GM04503 (cell line): ENCODE measurements at places on chromosomes 16 and 17.

GRCh38 chr16:78122774-78123315 is 23.4 kb downstream of the WWOX start:
- peak; percentile 20 for DNase-seq

DNA sequence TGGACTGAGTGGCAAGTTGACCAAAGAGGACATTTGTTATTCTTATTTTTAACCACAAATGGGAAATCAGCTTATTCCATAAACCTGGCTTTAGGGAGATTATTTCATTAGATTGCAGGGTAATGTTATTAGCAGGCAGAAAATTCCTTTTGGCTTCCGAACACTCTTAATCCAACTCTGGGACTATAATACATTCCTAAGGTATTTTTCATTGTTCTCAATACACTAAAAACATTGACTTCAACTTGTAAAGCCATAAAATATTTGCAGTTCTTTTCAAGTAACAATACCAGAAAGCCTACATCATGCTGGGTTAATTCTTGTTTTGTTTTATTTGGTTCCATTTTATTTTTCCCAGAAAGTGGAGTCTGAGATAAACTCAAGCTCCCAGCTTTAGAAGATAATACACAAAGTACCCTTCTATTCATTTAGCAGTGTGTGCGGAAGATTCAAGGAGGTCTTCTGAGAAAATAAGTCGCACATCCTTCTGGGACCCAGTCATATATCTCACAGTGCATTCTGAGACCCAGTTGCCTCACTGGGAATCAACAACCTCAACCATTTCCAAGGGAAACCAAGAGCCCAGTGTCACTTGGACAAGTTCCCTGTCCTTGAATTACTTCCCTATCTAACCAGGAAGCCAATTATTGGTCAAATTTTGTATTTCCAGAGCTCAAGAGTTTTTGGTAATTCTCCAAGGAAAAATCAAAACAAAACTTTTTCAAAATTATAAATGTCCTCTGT is 389.6 kb upstream of the DYNLRB2 start:
- DNase-seq: peak; percentile 69

- DNase-seq: no peak
Observed at GRCh38 chr17:74790161-74791058, 14.3 kb upstream of the NAT9 start.

DNA sequence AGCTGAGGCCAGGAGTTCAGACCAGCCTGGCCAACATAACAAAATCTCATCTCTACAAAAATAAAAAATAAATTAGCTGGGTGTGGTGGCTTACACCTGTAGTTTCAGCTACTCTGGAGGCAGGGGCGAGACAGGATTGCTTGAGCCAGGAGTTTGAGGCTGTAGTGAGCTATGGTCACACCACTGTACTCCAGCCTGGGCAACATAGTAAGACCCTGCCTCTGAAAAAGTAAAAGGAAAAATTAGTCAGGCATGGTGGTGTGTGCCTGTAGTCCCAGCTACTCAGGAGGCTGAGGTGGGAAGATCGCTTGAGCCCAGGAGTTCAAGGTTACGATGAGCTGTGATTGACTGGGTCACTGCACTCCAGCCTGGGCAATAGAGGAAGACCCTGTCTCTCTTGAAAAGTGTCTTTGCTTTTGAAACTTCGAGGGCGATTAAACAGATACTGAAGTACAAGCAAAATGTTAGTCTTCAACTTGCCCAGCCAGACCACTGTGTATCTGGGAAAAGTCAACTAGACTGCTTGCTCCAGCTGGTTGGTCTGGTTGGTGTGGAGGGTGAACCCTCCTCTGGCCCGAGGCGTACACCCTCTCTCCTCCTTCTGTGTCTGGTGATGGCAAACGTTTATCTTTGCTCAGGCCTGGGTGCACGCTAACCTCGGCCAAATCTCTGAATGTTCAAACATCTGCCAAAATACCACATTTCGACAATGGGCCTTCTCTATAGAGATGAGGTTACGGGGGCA is 174.9 kb downstream of the RAB11FIP4 start:
- no peak for DNase-seq

DNA sequence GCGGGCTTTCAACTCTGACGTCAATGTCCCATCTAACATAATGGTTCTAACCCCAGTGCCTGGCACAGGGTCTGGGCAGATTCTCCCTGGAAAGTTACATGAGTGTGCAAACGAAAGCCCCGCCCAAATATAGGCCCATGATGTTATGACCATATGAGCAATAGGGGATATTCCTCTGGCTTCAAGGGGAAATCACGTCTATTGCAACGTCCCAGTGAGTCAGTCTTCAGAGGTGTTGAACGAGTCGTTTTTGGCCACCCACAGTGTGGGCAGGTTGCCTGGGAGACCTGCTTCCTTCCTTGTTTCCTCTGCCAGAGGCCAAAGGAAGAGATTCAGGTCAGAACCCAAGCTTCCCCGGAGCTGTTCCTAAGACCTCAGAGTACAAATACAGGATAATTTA is 30.3 kb downstream of the PIK3R5 start:
- DNase-seq: no peak

GRCh38 chr17:58246104-58246740 is 7.8 kb downstream of the LPO start:
- DNase-seq: no peak

GRCh38 chr16:82834151-82834815 is 207.5 kb downstream of the CDH13 start:
- no peak for DNase-seq

DNA sequence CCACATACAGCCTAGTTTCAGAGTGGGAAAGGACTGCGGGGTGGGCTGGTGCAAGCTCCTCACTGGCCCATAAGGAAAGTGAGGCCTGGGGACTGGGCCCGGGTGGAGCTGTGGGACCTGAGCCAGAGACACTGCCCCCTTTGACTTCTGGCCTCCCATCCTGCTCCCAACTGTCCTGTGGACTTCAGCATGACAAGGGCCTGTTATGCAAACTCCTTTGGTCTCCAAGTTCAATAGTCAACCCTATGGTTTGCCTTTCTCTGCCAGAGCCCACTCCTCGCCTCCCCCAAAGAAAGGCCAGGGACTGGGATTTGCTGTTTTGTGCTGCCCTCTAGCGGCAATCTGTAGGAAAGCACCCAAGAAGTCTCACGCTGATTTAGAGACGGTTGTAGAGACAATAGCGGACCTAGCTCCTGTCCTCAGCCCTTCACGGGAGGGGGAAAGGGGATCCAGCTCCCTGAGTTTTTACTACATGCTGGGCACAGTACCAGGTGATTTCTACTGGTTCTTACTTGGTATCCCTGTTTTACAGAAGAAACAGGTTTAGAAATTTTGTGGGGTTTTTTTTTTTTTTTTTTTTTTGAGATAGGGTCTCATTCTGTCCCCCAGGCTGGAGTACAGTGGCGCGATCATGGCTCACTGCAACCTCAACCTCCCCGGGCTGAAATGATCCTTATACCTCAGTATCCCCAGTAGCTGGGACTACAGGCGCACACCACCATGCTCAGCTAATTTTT is 1.2 kb upstream of the TLCD3B start:
- no peak for DNase-seq

GRCh38 chr16:13921328-13921727 is 1.4 kb downstream of the ERCC4 start:
- DNase-seq: no peak

- DNase-seq: no peak
Observed at GRCh38 chr16:88523309-88524161, 46.7 kb upstream of the ZC3H18 start.

GRCh38 chr16:67077871-67078270 is 31.9 kb upstream of the PHAF1 start:
- DNase-seq: no peak

- no peak for DNase-seq
Observed at GRCh38 chr16:88862968-88863367, 3.5 kb downstream of the PABPN1L start.

- DNase-seq: no peak
Observed at GRCh38 chr16:1538804-1539520, 5.5 kb downstream of the TMEM204 start.

DNA sequence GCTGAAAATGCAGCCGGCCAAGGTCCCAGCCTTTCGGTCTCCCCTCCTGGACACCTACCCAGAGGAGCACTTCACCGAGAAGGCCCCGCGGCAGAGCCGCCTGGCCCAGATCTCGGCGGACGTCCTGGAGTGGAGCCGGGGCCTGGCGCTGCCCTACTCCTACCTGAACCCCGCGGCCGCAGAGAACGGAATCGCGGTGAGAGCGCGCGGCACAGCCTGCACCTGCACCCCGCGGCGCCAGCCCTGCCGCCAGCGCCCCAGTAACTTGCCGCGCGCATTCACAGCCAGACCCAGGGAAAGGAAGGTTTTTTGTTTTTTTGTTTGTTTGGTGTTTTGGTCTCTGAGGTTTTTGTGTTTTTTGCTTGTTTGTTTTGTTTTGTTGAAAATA is 15.2 kb downstream of the ALOX12B start:
- DNase-seq: no peak

GRCh38 chr17:81035521-81036196 is 708 bp downstream of the BAIAP2 start:
- no peak for DNase-seq

GRCh38 chr16:349211-349610 is 3.3 kb downstream of the AXIN1 start:
- DNase-seq: no peak

- peak; percentile 7 for DNase-seq
Observed at GRCh38 chr16:65181071-65181561, 59.3 kb upstream of the CDH11 start.

GRCh38 chr17:77414811-77415400 is 274.1 kb downstream of the SEC14L1 start:
- no peak for DNase-seq

DNA sequence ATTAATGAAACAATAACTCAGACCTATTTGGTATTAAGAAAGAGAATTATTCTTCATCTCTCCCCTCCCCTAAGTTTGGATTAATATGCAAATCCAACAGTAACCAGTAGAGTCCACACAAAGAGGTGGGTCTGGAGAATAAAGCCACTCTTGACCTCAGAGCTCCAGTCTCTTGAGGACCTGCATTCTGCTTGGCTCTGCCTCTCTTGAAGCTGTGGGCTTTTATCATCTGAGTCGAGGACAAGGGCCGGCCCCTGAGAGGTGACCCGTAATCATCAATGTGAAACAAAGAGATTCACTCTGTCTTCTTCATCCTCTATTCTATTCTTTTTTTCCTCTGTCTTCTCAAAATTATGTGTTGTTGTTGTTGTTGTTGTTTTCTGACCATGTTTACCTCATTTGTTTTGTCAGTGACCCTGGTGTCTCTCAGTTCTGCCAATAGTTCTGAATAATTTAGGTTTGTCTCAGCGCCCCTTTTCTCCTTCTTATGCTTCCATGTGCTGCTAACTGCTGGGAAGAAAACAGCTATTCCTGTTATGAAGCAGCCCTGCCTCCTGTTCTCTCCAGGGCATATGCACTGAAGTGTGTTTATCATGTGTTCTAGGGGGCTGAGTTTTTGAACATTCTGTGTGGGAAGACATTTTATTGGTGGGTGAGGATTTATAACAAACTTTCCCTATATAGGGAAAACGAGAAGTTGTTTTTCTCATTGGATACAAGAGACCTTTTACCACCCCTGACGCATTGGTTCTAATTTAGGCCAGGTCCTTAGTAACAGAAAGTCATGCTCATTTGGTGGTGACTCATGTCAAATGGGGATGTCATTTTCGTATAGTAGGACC is 135.8 kb downstream of the TRIM37 start:
- DNase-seq: peak; percentile 22

DNA sequence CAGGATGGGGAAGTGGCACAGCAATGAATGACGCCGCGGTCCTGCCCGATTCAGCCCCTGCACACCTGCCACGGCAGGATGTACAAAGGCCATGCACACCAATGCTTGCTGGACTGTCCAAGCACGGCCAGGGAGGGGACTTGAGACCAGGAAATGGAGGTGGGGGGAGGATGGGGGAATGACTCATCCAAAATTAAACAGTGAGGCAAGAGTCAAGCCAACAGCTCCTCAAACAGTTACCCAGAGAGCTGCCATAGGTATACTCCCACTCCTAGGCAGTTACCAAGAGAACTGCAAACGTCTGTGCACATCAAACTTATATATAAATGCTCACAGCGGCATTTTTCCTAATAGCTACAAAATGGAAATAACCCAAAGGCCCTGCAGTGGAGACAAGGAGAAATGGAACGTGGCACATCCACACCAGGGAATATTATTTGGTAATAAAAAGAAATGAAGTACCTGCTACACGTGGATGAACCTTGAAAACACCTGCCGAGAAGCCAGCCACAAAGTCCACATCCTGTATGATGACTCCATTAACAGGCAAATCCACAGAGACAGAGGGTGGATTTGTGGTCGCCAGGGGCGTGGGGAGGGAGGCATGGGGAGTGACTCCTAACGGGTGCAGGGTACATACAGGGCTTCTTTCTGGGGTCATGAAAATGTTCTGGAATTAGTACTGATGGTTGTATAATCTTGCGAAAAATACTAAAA is 54.1 kb downstream of the VAC14 start:
- peak; percentile 65 for DNase-seq

GRCh38 chr16:54142787-54143186 is 143.8 kb downstream of the IRX3 start:
- peak; percentile 11 for DNase-seq

GRCh38 chr16:81243942-81244341 is 5.5 kb downstream of the BCO1 start:
- no peak for DNase-seq

DNA sequence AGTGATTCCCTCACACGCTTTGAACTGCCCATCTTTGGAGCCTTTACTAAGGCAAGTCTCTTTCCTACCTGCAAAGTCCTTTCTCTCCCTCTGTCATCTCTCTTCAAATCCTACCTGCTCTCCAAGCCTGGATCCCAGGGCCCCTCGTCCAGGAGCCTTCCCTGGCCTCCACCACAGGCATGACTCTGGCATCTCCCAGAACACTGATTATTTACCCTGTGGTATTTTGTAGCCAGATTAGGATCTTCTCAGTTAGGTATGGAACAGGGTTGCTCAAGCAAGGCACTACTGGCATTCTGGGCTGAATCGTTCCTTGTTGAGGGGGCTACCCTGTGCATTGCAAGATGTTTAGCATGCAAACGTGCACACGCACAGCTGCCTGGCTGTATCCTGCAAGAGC is 31.9 kb upstream of the POLR3E start:
- DNase-seq: no peak

DNA sequence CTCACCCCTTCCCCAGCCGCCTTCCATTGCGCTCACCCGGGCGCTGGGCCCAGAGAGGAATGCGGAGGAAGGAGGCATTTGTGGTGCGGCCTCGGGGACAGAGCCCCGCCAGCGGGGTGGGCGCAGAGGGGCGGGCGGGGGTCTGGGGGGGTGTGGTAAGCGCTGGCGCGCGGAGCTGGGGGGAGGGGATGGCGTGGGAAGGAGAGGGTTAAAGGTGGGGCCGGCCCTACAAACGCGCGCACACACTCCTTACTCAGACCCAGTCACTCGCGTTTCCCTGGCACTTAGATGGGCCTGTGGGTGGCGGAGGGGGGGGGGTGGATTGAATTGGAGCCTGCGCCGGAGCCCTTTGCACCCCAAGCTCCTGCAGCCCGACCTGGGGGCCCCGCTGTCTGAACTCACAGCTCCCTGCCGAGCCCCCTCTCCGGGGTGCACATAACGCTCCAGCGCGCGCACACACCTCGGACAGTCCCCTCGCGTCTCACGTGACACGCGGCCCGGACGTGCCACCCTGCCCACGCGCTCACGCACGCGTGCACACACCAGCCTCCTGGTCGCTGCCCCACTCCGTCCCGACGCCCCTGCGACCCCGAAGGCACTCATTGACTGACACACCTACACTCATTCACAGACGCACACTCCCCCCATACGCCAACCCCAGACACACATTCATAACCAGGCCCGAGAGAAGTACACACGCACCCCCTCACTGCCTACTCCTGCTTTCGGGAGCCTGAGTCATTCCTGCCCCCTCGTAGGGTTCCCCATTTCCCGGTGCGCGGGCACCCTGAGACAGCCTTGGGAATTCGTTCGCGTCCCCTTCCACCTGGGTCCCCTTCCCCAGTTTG is 844 bp downstream of the TBKBP1 start:
- no peak for DNase-seq
